ENCODE measurements at places on chromosomes 5 and 9.

DNA sequence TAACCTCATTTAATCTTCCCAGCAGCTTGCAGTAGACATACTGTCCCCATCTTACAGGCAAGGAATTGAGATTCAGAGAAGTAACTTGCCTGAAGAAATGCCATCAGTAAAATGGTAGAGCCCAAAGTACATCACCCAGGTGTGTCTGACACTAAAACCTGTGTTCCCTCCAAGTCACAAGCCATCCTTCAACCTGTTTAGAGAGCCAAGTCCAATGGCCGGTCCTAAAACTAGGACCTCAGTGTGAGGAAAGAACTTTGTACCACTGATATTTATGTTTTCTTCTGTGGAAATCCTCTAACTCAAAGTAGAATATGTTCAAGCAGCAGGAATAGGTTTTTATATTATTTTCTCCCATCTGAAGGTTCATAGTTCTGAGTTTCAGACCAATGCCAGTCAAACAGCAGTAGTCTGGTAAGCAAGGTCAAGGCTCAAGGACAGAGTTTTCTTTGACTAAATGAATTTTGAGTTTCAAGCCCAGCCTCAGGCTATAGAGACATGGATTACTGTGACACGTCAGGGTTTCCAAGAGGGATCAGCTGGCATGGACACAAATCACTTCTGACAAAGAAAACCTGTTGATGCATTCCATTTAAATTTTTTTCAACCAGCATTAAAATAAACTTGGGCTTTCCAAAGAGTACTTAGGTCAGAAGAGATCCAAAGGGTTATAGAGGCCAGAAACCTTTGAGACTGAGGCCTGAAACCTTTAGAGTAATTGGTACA, 80.9 kb upstream of the PLPP6 start:
- no peak for DNase-seq

DNA sequence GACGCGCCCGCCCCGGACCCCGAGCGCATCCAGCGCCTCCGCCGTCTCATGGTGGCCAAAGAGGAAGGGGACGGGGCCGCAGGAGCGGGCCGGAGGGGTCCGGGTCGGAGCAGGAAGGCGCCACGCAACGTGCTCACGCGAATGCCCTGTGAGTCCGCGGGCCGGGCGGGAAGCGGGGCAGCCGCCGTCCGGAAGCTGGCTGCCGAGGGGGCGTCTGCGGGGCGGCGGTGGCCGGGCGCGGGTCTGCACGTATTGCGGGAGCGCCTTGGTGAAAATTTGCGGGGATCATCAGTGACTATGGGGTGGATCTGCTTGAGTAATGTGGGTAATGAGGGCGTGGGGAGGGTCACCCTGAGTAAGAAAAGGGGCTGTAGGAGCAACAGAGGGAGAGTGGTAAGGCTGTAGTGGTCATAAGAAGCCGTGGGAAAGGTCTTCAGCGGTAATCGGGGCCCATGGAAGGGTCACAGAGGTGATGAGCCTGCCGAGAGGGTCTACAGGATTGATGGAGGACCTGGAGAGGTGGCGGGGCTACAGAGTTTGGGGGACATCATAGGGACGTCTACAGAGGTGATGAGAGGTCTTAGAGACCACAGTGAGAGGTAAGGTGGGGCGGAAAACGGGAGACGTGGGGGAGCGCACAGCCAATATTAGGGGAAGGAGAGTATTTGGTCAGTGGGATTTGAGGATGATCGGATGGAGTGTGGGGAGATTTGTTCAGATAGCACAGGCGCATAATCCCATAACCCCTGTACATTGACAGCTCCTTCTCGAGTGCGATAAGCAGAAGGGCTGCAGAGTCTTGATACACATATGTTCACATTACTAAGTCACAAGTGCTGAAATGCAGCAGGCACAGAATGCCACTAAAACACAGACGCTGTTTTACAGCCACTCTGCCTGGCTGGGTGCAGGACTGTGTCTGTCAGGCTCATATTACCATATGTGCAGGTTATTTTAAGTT, 819 bp downstream of the LSM11 start:
- DNase-seq: peak; percentile 33

- DNase-seq: peak; percentile 40
Observed at GRCh38 chr9:6924988-6925563, 167.3 kb downstream of the KDM4C start.

DNA sequence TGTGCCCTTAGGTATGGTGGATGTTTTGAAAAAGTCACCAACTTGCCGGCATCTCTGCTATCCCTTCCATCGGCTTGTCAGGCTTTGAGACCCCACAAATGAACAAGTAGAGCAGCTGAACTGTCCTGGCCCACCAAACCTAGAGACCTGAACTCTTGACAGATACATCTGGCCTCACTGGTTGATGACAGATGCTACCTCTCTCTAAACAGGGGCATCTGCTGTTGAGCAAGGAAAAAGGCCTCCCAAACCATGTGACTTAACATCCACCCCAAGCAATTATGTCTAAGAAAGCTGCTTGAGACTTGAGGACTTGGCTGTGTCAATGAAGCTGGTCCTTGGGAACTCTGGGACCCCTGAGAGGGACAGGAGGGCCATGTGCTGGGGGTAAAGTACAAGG, 2.3 kb downstream of the CCNI2 start:
- no peak for DNase-seq

DNA sequence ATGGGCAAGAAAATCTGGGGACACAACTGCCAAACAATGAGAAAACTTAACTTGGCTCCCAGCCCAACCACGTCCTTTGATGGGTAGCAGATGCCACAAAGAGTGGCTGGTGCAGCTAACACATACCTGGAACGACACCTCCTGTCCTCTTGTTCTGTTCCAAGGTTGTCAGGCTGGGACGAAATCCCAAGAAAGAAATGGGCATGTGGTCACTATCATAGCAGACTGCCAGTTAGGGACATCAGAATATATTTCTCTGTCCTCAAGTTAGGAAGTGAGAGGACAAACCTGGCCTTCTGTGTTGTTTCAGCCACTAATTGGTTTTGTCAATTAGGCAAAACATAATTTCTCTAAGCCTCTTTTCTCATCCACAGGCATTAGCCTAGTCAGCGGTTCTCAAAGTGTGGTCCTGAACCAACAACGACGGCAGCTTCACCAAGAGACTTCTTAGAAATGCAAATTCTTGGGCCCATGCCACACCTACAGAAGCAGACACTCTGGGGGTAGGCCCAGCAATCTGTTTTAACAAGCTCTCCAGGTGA, 63.4 kb downstream of the RAPGEF1 start:
- no peak for DNase-seq

GRCh38 chr9:96217754-96218693, 84.0 kb downstream of the HSD17B3 start:
- peak; percentile 83 for DNase-seq

- DNase-seq: no peak
Observed at GRCh38 chr5:133274597-133274935, 222.8 kb downstream of the HSPA4 start.

GRCh38 chr5:5156471-5157082, 16.4 kb downstream of the ADAMTS16 start:
- no peak for DNase-seq

DNA sequence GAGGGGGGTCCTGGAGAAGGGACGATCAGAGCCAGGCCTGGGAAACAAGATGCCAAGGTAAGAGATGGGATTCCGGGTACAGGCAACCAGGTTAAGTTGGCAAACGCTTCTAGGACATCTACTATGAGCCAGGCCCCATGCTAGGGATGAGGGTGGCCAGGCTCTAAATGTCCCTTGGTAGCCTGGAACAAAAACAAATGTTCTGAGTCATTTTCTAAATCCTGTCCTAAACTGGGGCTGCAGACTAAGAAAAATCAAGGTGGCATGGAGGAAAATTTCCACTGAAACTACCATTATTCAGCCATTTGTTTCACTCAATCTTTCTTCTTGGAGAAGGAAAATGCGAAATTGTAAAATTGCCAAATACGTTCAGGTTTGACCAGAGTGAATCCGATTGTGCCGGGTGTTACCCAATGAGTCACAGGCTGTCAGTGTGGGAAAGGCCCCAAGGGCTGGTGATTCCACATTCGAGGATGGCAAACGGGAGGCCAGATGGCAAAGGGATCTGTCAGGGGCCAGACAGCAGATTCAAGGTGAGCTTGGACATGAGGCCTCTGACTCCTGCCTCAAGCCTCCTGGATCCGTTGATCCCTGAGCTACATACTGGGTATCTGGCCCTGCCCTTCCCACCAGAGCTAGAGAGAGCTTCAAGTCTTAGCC, 57.6 kb downstream of the PAX5 start:
- DNase-seq: no peak

GRCh38 chr9:134601764-134602163, 39.8 kb upstream of the COL5A1 start:
- DNase-seq: no peak

- DNase-seq: no peak
Observed at GRCh38 chr9:131346559-131346958, 47.3 kb upstream of the PRRC2B start.

DNA sequence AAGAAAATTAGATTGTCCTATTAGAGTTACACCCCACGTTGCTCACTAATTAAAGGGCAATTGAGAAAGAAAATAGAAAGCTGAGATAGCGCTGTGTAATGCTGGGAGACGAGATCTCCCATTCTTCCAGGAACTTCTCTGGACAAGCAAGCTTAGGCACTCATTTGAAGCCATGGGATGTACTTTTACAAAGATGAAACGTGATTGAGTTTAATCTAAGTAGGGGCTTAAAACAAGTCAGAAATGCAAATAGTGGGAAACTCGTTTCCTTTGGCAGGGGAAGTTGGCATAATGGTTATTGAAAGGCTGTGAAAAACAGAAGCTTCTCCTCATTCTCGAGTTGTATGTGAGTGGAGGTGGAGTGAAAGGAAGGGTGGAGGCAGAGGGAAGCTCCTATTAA, 3.7 kb downstream of the PRDM6 start:
- no peak for DNase-seq

DNA sequence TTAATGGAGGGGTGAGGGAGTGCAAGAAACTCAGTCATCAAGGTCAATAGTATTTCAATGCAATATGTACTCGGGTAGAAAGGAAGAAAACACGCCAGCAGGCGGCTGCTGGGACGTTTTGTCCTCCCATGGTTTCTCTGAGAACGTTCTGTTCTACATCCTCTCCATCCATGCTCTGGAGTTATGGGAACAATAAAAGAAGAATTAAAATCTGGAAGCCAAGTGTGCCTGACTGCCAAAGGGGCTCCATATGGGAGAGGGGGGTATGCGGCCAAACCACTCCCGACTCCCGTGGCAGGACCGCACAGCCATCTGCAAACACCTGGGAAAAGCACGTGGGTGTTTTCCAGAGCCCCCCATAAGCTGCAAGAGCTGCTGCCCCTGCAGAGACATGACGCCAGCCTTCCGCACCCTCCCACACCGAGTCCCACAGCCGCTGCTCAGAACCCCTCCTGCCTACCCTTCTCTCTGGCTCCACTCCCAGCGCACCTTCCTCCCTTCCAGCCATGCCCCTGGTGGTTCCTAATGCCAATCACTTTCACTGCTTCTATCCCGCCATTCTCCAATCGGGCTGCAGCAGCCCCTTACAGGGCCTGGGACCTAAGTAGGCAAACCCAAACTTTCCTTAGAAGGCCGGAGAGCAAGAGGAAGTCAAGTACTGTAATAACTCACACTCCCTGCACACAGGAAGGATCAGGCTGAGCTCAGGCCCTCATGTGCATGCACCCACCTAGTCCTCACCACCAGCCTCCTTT, 241.6 kb downstream of the SYK start:
- no peak for DNase-seq

GRCh38 chr9:76626980-76627379, 137.3 kb upstream of the PCA3 start:
- DNase-seq: no peak

- peak; percentile 75 for DNase-seq
Observed at GRCh38 chr9:130201399-130201873, 29.2 kb downstream of the NCS1 start.

DNA sequence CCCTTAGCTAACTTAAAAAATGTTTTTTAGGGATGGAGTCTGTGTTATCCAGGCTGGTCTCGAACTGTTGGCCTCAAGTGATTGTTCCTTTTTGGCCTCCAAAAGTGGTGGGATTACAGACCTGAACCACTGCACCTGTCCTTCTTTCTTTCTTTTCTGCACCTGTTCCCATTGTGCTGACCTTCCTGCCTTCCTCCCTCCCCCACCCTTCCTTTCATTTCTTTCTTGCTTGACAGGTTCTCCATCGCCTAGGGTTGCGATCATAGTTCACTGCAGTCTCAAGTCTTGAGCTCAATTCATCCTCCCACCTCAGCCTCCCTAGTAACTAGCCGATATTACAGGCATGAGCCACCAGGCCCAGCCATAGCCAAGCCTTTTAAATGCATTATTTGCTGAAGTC, 20.6 kb downstream of the JMY start:
- no peak for DNase-seq

DNA sequence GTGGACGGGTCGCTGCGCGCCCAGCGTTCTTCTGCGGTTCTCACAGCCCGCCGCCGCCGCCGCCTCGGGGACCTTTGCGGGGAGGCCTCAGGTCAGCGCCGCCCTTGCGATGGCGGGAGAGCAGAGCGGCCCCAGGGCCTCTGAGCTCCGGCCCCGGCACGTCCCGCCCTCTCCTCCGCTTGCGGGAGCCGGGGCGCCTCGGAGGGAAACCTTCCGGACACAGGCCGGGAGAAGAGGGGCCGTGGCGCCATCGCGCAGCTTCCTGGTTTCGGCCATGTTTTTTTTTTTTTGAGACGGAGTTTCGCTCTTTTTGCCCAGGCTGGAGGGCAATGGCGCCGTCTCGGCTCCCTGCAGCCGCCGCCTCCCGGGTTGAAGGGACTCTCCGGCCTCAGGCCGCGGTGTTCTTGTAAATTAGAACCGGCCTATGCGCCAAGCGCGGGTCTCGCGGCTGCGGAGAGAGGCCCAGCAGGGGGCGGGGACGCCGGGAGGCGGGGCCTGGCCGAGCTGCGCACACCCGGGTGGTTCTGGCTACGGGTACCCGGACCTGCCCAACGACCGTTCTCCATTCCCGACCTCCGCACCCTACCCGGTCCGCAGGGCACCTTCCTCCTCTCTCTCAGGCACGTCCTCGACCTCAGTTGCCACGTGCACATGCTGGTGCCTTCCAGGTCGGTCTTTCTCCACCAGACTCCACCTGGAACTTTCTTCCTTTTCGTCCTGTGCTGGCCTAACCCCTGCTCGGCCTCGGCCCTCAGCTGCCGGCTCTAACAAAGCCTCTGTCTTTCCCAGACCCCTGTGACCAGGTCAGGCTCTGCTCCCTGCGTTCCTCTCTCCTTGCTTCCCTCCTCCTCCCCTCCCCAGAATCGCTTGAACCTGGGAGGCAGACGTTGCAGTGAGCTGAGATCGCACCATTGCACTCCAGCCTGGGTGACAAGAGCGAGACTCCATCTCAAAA, 28.8 kb upstream of the MGAT1 start:
- peak; percentile 83 for DNase-seq

GRCh38 chr5:17492770-17493169, 5.3 kb upstream of the TAF11L2 start:
- no peak for DNase-seq

- peak; percentile 62 for DNase-seq
Observed at GRCh38 chr5:171907725-171908343, 98.6 kb downstream of the FBXW11 start.

- no peak for DNase-seq
Observed at GRCh38 chr9:77176686-77177142, 620 bp upstream of the VPS13A start.

Measured in BE2C (cell line).